ENCODE measurements at places on chromosomes 2 and 18.

- no peak for DNase-seq
Measured at GRCh38 chr2:159051133-159051532, 82.7 kb downstream of the TANC1 start.

DNA sequence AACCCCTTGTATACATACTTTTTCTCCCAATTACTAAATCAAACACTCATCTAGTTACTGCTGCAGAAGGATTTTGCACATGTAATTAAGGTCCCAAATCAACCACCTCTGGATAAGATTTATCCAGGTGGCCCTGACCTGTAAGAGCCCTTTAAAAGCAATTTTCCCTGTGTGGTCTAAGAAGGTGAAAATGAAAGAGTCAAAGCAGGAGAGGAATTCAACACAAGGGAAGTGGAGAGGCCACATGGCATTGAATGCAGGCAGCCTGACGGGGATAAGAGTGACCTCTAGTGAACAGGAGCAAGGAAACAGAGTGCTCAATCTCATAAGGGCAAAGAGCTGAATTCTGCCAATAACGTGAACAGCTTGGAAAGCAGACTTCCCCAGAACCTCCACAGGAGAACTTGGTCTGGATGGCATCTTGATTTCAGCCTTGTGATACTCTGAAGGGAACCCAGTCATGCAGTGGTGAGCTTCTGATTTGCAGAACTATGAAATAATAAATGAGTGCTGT lies 27.2 kb downstream of the PPP3R1 start:
- peak; percentile 48 for DNase-seq

GRCh38 chr2:133780099-133780996 lies 212.1 kb upstream of the NCKAP5 start:
- DNase-seq: peak; percentile 46

GRCh38 chr2:73163483-73164367 lies 38.6 kb upstream of the NOTO start:
- DNase-seq: peak; percentile 67

- peak; percentile 78 for DNase-seq
Measured at GRCh38 chr2:169095621-169096105, 26.3 kb downstream of the DHRS9 start.

DNA sequence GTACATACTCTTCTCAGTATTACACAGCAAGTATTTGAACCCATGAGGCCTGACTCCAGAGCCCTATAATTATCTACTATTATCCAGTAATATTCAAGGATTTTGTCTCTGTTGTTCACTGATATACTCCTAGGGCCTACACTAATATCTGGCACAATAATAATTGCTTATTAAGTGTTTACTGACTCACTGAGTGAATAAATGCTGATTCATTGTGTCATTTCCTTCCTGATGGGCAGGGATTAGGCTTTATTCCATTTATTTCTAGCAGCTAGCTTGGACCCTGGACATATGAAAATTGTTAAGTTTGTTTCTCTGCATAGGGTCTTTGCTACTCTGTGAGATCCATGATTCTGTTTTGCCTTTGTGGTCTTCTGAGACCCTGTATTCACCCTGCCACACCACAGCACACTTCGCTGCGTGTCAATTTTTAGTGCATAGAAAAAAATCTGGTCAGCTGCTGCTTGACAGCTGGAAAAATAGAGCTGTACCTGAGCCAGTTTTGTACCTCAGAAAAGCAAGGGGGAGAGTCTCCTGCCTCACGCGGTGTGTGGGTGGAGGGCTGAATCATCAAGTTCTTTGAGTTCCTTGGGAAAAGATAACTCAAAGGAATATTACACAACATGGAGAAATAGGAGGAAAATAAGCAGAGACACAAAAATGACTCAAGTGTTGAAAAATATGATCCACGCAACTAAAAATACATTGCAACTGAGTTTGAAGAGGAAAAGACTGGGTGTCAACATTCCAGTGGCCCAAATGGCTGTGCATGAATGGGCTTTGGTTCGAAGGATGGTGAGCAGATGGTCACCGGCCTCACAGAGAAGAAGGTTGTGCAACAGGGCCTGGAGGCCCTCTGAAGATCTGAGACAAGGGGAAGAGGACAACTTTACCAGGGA lies 18.9 kb upstream of the DPP4 start:
- peak; percentile 1 for DNase-seq

DNA sequence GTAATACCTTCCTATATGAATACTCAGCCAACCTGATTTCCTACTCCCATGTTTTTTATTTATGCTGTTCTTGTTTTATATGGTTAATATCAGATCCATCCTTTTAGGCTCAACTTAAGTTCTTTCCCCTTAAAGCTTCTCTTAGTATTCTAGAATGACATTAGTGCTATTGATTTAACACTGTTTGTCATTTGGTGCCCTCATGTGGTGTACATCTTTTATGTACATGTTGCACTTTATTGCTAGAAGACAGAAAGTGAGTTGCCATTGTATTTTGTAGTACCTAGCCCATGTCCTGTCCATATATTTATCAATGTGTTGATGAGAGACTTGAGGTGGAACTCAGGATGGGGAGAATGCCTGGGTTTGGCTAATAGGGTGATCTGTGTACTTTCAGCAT lies 2.5 kb downstream of the HTRA2 start:
- peak; percentile 64 for DNase-seq

DNA sequence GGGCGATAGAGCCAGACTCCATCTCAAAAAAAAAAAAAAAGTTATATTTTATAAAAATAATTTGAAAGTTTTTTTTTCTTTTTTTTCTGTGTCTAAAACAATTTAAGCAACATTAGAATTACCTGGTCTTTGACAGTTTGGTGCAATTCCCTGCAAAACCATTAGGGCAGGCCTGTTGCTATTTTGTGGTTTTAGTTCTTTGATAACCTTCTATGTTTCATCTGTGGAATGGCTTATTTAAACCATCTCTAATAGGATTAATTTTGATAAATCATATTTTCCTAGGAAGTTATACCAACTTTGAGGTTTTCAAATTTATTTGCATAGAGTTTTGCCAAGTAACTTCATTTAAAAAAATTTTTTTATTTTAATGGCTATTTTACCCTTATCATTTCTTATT lies 141.2 kb upstream of the TWIST2 start:
- DNase-seq: no peak

DNA sequence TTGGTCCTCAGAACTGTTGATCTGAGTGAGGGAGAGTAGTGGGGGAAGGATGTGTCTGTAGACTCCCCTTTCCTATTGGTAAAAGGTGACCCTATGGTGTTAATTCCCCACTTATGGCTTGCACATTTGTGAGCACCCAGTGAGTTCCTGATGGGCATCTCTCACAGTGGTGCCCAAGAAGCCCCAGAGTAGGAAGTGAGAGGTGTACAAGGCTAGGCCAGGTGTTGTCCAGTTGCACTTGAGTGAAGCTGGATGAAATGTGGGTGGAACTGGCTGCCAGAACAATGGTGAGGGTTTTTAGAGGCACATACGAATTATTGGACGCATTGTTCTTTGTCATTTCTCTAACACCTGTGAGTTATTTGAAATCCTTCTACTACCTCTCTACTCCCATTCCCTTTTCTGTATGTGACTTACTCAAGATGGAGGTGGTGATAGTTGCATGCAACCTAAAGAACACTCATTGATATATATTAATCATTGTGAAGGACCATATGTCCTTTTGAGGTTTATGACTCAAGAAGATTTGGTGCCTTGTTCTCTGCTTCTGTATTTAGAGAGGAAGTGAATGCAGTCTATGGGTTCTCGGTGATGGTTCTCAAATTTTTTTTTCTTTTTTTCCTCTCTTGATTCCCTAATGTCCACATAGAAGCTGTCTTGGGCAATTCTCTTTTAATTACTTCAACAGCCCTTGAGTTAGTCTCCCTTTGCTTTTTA lies 162.7 kb downstream of the FSHR start:
- DNase-seq: no peak

DNA sequence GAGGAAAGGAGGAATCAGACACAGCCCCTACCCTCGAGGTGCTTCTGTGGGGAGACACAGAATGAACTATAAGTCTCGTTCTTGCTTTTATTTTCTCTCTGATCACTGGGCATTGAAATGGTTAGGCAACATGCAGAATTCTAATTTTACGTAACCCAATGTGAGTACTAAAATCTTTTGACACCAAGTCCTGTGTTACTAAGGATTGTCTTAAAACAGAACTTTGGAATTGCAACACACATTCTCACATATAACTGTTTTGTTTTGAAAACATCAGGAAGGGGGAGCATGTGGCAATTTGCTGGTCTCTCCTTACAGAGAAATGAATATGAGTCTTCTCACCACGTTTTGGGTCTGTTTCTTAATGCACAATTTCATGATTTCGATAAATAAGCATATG lies 23.6 kb upstream of the SULT1C4 start:
- no peak for DNase-seq

DNA sequence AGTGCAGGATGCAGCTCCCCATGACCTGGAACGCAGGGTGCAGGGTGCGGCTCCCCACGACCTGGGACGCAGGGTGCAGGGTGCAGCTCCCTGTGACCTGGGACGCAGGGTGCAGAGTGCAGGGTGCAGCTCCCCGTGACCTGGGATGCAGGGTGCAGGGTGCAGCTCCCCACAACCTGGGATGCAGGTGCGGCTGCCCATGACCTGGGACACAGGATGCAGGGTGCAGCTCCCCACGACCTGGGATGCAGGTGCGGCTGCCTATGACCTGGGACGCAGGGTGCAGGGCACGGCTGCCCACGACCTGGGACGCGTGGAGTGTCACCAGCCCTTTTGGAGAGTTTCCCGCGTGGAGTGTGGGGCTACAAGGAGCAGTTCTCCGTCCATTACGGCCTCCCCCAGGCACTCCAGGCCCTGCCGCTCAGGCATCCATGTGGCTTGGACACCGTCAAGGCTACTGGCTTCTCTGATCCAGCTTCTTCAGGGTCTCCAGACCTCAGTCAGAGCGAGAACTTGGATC lies 38.7 kb downstream of the PXDN start:
- no peak for DNase-seq

DNA sequence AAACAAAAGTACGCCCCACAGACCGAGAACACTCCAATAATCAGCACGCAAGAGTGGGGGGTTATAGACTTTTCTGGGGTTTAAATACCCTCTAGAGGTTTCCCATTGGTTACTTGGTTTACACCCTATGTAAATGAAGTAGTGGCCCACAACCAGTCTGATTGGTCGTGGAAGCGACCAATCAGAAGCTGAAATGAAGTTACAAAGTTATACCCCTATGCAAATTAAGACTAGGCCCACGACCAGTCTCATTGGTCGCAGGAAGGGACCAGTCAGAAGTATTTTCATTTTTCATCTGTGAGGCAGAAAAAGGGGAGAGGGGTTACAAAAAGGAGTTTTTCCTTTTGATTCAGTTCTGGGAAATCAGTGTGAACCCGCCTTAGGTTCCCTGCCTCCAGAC lies 55.3 kb upstream of the YWHAQ start:
- DNase-seq: no peak

- no peak for DNase-seq
Measured at GRCh38 chr2:126513033-126513432, 142.9 kb upstream of the GYPC start.

GRCh38 chr2:186599186-186599778 lies 9.4 kb downstream of the ITGAV start:
- no peak for DNase-seq

DNA sequence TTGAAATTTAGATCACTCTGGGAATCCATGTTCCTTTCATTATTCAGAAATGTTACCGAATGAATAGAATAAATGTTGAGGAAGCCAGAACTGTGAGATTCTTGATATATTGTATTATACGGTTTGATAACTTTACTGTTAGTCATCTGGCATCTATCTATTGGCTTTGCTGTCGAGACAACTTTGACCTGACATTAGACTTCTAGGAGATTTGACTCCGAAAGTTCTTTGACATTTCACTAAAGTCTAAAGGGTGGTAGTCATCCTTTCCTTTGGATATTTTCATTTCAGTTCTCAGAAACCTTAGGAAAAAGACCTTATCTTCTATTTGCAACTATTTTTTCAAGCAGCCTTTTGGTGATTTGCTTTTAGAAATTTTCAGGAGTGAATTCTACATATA lies 1.9 kb downstream of the BMPR2 start:
- no peak for DNase-seq

DNA sequence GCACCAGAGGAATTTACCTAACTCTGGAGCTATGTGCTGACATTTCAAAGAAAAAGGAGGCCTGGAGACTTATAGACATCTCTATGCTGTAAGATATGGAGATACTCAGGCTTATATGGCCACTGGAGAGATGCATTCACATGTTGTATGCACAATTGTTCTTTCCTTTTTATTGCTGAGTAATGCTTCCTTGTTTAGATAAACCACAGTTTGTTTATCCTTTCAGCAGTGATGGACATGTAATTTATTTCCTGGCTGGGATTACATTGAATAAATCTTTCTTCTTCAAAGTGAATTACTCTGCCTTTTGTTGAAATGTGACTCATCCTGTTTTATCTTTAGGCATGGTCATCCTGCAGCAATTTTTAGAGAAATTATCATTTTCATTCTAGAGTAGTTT lies 716.7 kb upstream of the GCFC2 start:
- no peak for DNase-seq

Data from AML-193 (cell line).